ENCODE measurements at places on chromosomes 12 and 14. TPM values are rescaled to one million over a fixed set of nuclear protein-coding genes. Genes with fewer than 3 reads are reported as not detected.
A peak's percentile ranks its signal among the peaks of the same experiment; 100 is the strongest.

- DNase-seq: no peak
These were observed 435 bp downstream of the FOXM1 start for GRCh38 chr12:2876431-2877046.

DNA sequence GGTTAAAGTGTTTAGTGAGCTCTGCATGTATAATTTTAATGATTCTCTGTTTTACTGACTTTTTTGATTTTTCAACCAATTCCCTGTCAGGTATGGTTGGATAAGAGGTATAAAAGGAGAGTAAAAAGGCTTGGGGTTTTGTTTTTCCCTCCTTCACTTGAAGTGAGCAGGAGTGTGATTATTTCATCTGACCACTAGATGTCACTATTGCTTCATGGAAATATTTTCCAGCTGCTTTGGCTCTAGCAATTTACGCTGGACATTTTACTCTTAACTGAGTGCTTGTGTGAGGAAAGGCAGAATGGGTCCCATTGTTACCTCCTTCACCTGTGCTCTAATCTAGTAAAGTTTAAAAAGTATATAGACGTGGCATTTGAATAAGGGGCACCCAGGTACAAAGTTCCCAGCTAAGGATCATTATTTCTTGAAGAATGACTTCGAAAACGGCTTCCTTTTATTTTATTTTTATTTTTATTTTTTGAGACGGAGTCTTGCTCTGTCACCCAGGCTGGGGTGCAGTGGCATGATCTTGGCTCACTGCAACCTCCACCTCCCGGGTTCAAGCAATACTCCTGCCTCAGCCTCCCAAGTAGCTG lies 66.5 kb downstream of the TBC1D30 start:
- DNase-seq: no peak

DNA sequence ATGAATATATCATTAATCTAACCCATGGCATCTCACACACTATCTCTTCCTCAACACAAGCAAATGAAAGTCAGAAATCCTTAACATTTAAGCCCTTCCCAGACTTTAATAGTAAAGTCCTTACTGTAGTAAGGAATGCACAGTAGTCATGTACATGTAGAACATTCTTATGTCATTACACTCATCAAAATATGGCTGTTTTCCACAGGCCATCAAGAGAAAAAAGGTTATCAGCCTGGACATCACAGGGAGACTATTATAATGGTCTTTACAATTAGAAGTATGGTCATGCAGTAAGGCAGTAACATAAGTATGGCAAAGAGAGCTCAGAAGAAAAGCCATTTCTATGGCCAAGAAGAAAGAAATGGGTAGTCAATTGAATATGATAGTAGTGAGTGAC lies 121.2 kb downstream of the SLC6A15 start:
- DNase-seq: no peak

- no peak for DNase-seq
These were observed 327.6 kb upstream of the CLEC14A start for GRCh38 chr14:38583471-38583870.

DNA sequence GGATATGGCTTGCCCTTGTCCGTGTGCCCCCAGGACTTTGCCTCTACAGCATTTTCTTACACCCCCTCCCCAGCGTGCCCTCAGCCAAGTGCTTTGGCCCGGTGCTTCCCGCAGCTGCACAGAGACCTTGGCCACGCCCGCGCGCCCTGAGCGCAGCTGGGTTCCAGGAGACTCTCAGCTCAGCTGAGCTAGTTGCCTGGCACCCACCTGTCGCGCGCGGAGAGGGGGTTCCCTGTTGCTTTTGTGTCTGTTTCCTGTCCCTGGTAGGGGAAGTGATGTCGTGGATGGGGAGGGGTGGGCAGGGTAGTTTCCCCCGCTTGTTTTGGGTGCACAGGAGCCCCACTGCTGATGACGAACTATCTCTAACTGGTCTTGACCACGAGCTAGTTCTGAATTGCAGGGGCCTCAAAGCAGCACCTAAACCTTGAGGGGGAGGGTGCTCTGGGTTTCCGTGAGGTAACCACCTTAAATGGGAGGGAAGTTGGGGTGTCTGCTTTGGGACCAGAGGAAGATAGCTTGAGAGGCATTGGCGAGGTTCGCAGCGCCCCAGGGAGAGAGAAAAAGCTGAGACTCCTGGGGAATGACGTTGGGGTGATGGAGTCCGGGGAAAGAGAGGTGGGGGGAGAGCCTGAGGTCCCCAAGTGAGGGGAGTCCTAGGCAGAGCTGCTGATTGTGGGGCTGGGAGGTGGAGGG lies 1.5 kb downstream of the DIO3 start:
- no peak for DNase-seq

DNA sequence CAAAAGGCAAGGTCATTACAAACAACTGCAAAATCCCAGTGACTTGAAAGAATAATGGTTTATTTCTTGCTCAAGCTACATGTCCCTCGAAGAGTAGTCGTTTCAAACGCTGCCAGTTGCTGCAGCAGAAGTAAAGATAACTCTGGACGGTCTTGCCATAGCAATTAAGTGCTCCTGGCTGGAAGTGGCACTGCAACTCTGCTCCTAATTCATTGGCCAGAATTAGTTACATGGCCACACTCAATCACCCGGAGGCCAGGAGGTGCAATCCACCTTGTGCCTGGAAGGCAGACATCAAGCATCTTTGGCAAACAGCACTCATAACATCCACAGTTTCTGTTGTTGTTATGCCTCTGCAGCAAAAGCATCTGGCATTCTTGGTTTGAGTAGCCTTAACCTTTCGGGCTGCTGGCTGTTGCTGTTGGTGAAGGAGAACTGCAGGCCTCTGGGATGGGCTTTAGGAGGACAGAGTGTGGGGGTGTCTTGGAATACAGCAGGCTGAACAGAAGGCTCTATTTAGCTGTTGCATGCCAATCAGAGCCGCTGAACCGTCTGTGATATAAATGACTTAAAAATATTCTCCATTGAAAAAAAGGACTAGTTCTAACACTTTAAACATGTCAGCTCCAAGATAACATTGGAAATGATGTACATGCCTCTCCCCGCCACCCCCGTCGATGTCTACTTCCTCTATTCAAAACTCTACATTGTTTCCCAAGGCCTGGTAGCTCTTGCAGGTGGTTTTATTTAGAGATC lies 123.5 kb upstream of the DYRK2 start:
- no peak for DNase-seq

DNA sequence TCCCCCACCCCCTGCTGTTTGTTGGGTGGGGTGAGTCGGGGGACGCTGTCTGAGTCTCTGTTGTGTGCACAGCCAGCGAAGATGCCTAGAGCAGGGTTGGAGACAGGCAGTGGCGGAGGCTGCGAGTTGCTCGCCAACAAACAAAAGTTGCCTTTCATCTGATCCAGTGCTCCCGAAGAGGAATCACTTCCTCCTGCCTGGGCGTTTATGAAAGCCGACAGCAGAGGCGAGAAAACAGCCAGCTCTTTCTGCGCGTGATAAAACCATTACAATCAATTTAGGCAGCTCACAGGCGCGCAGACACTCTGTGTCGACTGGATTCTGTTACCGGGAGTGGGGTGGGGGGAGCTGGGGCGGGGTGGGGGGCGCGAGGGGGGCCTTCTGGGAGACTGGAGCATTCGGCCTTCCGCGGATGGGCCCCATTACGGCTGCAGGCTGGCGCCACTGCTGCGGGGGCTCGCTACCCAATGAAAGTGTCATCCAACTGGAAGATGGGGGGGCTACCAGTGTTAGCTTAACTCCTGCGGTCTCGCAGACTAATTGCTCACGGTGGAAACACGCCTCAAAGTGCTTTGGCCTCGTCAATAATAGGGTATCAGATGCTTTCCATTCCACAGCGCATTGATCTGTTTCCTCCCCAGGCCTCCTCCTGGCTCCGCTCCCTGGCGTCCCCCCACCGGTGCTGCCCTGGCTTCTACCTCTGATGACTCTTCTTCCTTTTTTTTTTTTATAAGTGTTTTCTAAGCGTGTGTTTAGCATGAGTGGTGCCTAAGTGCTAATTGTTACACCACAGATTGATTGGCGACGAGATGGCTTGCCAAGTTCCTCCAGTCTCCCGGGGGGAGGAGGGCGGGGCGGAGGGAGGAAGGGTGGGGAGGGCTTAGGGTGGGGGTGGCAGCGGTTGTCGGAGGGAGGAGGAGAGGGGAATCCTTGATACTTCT lies 678.4 kb downstream of the MED13L start:
- peak; percentile 4 for DNase-seq

GRCh38 chr12:94074216-94074979 lies 74.0 kb upstream of the PLXNC1 start:
- DNase-seq: no peak

- DNase-seq: no peak
These were observed 70.6 kb upstream of the SYT1 start for GRCh38 chr12:78793982-78794381.

GRCh38 chr14:32481707-32482106 lies 152.6 kb downstream of the AKAP6 start:
- no peak for DNase-seq

DNA sequence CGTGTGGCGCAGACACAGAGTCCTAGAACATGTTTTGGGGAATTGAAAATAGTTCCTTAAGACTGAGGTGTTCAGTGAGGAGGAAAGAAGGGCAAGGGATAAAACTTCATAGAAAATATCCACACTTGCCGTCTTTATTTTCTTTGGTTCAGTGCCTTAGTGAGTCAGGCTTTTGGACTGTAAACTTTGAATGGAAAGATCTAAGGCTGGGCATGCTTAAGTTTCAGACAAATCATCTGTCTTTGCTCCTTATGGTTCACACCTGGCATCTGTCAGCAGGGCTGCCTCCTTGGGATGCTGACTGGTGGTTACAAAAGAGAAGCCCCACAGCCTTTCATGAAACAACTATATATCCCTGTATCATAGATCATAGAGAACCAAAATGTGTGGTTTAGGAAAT lies 136.3 kb upstream of the PRICKLE1 start:
- no peak for DNase-seq

DNA sequence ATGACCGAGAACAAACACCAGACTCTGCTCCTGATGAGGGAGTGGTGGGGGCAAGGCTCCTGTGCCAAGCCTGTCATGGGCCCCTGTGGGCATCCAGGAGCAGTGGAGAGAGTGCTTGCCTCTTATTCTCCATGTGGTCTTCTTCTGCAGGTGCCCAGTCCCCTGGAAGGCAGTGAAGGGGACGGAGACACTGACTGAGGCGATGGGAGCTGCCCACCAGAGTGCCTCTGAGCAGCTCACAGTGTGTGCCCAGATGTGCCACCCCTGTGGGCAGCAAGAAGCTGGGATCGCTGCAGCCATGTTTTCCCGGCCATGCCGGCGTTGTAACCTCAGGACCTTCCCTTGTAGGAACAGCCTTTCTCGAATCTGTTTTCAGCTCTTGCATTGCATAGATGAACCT lies 6.4 kb upstream of the EP400 start:
- peak; percentile 3 for DNase-seq

- no peak for DNase-seq
These were observed 5.5 kb upstream of the HOXC9 start for GRCh38 chr12:53994264-53995001.

GRCh38 chr12:93360688-93361087 lies 17.0 kb upstream of the NUDT4 start:
- no peak for DNase-seq

GRCh38 chr14:73824536-73824935 lies 27.1 kb upstream of the PTGR2 start:
- DNase-seq: no peak

DNA sequence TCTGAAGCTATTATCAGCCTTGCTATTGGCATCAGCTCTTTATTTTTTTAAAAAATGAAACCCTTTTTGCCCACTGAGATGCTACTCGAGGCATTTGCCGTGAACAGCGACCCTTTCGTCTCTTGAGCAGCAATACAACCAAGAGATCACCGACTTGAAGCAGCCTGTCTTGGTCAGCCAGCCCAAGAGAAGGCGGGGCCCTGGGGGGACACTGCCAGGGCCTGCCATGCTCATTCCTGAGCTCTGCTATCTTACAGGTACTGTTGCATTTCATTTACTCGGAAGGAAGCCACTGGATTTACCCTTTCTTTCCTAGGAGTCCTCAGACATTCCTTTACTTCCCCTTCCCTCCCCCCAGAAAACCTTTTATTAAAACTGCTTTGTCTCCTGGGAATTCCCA lies 16.7 kb downstream of the PIWIL1 start:
- no peak for DNase-seq

DNA sequence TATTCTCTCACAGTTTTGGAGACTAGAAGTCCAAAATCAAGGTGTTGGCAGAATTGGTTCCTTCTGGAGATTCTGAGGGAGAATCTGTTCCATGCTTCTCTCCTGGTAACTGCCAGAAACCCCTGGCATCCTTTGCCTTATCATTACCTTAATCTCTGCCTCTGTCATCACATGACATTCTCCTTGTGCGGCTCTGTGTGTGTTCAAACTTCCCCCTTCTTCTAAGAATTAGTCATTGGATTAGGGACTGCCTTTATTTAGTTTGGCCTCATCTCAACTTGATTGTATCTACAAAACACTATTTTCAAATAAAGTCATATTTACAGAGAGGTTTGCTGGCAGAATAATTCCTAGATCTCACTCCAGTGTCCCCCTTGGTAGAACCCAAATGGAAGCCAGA lies 68.9 kb downstream of the ZNF641 start:
- no peak for DNase-seq

DNA sequence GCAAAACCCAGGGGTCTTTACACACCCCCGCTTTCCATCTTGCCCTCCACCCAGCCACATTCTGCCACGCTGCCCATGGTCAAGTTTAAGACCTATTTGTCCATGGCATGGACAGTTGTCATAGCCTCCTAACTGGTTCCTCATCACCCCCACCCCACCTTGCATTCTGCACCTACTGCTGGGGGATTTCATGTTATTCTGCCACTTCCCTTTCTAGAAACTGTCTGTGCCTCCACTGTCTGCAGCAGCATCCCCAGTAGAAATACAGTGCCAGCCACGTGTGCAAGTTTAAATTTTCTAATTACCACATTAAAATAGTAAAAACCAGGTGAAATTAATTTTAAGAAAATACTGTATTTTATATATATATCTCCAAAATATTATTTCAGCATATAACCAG lies 63.2 kb downstream of the WDR20 start:
- DNase-seq: no peak

- DNase-seq: no peak
These were observed 51.8 kb downstream of the MOK start for GRCh38 chr14:102252834-102253801.

The SALL2 gene
- total RNA-seq: 1.1 TPM

The CPSF2 gene
- 46.9 TPM for total RNA-seq

The RHOJ gene
- total RNA-seq: 4.8 TPM

The PLCZ1 gene
- not detected for total RNA-seq

The DPF3 gene
- total RNA-seq: 9.7 TPM

The HCAR2 gene
- total RNA-seq: 0.49 TPM

The SYNE3 gene
- total RNA-seq: 11.6 TPM

The ACOT6 gene
- not detected for total RNA-seq

The HNRNPC gene
- total RNA-seq: 251 TPM

The BICDL1 gene
- 9.1 TPM for total RNA-seq

The MUCL1 gene
- not detected for total RNA-seq

The ORAI1 gene
- total RNA-seq: 13.7 TPM

Data from left colon (tissue), 2 donors.